Posterior vena cava (tissue), 2 donors: ENCODE measurements at places on chromosomes 1 and 21. TPM values are rescaled to one million over a fixed set of nuclear protein-coding genes. Genes with fewer than 3 reads are reported as not detected.

HSPB7 gene
- 588 TPM for total RNA-seq

HSF2BP gene
- total RNA-seq, result 0.48 TPM

HTR1D gene
- total RNA-seq, result not detected

UQCRHL gene
- total RNA-seq, result 0.71 TPM

TMEM240 gene
- total RNA-seq, result 7.8 TPM

P3H1 gene
- 28.4 TPM for total RNA-seq

PLEKHM2 gene
- total RNA-seq, result 62.6 TPM

FAM43B gene
- total RNA-seq, result 1.2 TPM

PTPRC gene
- total RNA-seq, result 41.7 TPM

IRF6 gene
- 2.7 TPM for total RNA-seq

CELA3A gene
- total RNA-seq, result not detected

KRTAP19-4 gene
- not detected for total RNA-seq

RGS13 gene
- 0.81 TPM for total RNA-seq

S100A8 gene
- 123 TPM for total RNA-seq

- DNase-seq, result no peak
Observed at GRCh38 chr1:226863446-226863845, 7.0 kb upstream of the PSEN2 start.

DNA sequence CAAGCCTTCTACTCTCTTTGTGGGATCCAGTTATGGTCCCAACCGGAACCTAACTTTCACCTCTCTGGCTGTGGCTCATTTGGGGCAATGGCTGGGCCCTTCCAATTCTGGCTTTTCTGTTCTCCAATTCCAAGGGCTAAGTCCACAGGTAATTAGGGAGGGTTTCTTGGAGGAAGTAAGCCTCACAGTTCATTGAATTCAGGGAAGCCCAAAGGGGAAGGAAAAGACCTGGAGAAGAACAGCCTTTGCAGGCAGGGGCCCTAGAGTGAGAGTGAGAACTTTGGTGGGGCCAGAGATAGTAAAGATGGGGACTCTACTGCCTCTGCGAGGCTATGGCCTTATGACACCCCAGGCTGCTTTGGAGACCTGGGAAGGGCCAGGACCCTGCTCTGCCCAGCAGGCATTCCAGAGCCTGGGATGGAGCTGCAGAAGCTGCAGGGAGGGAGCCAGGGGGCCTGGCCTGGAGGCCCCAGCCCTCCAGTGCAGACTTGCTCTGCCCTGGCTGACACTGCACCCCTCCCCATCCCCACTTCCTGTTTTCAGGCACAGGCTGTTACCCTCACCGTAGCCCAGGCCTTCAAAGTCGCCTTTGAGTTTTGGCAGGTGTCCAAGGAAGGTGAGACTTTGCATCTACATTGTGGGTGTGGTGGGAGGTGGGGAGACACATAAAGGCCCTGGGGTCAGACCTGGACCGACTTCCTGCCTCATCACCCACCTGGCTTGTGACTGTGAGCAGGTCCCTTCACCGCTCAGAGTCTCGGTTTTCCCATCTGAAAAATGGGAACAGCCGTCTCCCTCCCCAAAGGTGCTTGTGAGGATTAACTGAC, 18.9 kb downstream of the LDLRAP1 start:
- no peak for DNase-seq

DNA sequence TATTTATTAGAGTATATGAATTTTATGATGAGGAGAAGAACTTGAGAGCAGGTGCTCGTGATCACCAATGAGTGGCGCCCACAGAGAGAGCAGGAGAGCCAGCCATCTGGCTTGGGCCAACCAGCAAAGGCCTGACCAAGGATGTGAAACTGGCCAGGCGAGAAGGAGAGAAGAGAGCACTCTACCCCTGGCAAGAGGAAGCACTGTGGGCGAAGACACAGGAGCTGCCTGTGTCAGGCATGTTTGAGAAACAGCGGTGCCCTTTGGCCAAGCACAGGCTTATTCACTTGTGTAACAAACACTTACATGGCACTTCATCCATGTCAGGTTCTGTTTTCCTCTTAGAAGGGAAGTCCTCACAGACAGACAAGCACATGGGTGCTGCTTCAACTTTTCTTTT, 4.2 kb upstream of the SIPA1L2 start:
- DNase-seq, result no peak

GRCh38 chr1:83763361-83764095, 235.4 kb downstream of the TTLL7 start:
- no peak for DNase-seq

DNA sequence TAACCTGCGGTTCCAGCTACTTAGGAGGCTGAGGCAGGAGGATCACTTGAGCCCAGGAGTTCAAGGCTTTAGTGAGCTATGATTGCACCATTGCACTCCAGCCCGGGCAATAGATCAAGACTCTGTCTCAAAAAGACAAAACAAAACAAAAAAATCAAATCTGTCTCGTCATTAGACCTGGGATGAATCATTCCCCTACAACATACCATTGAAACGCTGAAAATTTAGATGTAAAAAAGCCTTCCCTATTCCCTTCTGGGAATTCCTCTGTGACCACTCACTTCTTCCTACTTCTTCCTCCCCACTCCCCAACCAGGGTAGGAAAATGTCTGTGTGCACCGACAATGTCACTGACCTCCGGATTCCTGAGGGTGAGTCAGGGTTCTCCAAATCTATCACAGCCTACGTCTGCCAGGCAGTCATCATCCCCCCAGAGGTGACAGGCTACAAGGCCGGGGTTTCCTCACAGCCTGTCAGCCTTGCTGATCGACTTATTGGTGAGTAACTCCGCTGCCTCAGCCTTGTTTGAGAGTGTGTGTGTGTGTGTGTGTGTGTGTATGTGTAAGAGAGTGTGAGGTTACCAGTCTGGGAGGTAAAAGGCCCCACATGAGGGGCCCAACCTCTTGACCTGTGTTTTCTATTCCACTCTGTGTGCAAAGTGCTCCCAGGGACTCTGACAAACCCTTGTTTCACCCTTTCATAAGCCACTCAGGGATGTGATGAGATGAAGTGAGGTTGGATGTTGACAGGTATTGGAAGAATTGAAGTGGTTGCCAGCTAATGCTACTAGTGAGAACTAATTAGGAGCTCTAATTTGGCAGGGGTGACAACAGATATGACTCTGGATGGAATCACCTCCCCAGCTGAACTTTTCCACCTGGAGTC, 16.3 kb upstream of the SARS1 start:
- DNase-seq, result no peak

DNA sequence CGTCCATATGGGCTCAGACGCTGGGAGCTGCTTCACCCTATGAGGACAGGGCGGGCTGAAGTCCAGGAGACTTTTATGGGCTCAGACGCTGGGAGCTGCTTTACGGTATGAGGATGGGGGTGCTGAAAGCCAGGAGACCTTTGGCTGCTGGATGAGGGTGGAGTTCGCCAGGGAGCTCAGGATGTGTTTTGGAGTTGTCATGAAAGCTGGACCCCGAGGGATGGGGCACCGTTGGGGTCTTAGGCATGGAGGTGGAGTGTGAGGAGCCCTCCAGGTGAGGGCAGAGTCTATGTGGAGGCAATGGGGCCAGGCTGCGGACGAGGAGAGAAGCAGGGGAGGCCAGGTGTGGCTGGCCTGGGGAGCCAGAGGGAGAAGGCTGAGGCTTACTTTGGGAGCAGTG, 27.5 kb downstream of the TRPM2 start:
- peak; percentile 62 for DNase-seq

DNA sequence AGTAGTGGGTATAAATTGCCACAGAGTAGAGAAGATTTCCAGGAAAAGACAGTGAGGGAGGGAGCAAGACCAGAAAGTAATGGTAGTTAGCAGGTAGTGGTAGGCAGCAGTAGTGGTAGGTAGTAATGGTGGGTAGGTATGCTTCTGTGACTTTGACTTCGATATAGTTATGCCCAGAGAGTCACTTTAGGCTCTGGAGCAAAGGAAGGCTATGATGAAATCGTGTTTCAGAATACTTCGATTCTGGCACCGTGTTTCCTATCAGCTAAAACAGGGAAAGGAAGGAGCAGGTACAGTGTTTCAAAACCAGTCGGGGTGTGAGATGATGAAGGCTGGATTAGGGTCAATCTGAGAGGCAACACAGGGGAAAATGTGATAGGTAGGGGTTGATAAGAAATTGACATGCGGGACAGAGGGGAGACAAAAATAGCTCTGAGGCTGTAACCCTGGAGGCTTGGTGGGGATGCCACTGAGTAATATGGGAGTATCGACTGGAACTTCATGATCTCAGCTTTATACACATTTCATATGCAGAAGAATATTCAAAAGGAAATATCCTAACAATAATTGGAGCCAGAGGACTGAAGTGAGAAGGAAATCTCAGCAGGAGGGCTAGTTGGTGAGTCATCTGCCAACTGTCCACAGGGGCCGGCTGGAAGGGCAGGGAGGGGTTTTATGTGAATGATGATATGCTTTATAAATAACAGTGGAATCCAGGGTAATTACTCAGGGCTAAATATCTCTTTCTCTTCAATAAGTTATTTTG, 25.2 kb upstream of the TRIM45 start:
- DNase-seq, result no peak

DNA sequence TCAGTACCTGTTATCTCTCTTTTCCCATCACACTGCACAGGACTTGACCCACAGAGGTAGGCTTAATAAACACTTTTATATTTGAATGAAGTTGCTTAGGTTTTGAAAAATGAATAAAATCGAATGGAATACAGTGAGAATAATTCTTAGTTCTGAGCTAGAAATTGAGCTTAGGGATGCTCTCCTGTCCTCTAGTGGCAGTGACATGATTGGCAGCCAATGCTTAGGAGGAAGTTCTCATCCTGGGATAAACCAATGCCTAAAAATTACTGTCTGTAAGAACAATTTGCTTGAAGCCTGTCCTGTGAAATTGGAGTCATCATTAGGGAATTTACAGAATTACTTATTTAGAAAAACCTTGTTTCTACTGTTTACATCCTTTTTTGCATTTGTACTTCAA, 21.3 kb upstream of the CYP4X1 start:
- no peak for DNase-seq

DNA sequence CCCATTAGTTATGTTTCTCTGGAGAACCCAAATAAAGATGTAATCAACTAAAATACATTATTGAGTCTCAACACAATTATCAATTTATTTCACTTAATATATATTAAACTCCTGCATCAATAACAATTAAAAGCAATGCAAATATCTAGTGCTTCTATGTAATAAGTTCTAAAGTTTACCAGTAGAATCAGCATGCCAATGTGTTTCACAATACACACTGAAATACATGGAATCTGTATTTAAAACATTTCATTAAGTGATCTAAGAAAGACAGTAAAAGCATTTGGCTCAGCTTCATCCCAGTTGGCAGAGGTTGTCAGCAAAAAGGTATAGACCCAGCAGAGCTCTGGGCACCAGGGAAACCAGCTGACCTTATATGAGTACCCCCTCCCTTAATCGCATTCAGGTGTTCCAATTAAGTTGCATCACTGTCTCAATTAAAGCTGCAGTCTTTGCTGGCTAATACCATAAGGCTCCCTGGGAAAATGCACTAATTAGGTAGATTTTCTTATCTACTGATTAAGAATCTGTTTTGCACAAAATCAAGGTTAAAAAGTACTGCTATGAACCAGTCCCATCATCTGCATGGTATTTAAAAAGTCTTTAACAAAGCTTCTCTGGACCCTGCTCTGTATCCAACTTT, 63.1 kb downstream of the NIBAN1 start:
- DNase-seq, result no peak

DNA sequence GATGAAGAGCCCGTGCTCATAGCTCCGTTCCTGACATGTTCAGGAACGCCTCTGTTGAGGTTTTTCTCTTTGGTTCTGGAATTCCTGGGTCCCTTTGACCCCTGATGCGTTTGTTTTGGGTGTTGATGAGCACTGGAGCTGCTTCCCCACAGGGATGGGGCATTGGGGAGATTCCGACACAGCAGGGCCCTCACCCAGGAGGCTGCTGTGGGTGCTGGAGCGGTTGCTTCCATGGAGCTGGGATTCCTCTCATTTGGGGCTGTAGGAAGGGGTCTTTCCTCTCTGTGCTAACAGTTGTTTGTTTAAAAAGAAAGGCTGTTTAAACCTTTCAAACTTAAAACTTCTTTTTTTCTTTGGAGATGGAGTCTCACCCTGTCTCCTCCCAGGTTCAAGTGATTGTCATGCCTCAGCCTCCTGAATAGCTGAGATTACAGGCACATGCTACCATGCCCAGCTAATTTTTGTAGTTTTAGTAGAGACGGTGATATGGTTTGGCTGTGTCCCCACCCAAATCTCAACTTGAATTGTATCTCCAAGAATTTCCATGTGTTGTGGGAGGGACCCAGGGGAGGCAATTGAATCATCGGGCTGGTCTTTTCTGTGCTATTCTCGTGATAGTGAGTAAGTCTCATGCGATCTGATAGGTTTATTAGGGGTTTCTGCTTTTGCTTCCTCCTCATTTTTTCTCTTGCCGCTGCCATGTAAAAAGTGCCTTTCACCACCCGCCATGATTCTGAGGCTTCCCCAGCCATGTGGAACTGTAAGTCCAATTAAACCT, 48.9 kb downstream of the SKI start:
- no peak for DNase-seq

DNA sequence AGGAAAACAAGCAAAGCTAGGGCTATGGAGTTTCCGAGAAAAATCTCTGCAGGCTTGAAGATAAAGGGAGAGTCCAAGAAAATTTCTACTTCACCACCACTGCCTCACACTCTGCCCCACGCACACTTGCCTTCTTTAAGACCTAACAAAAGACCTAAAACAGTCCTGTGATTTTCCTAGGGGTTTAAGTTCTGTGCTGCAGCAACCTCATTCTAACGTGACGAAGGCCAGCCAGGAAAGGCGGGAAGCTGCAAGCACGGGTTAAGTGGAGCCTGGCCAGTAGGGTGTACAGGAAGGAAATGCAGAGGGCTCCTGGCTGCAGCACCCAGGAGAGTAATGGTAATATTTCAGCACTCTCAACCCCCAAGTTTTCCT, 1.5 kb downstream of the SPATA6 start:
- no peak for DNase-seq

GRCh38 chr21:45299026-45299863, 11.6 kb upstream of the POFUT2 start:
- no peak for DNase-seq

- DNase-seq, result no peak
Observed at GRCh38 chr1:109586055-109586454, 33.4 kb downstream of the GNAT2 start.

GRCh38 chr1:205396967-205397616, 24.8 kb downstream of the LEMD1 start:
- DNase-seq, result no peak

DNA sequence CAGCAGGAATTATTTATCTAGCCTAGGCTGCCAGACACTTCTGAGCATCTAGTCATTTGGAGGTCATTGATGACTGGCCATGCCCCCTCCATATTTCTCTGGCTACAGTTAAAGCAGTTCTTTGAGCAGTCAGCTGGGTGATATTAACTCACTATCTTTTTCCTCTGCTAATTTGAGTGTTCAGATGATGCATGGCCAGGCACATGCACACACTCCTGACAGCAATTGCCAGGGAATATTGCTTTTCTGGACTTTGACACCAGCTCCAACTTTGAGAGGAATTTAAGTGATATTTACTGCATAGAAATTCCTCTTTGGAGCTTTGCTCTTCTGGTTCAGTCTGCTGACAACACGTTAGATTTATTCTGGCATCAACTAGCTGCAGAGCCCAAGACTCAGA, 52.6 kb downstream of the CD247 start:
- DNase-seq, result no peak

- no peak for DNase-seq
Observed at GRCh38 chr1:41404308-41404761, 43.1 kb downstream of the FOXO6 start.

- no peak for DNase-seq
Observed at GRCh38 chr1:89041119-89041641, 18.5 kb upstream of the GBP3 start.
